ENCODE measurements at places on chromosomes 4 and X.

DNA sequence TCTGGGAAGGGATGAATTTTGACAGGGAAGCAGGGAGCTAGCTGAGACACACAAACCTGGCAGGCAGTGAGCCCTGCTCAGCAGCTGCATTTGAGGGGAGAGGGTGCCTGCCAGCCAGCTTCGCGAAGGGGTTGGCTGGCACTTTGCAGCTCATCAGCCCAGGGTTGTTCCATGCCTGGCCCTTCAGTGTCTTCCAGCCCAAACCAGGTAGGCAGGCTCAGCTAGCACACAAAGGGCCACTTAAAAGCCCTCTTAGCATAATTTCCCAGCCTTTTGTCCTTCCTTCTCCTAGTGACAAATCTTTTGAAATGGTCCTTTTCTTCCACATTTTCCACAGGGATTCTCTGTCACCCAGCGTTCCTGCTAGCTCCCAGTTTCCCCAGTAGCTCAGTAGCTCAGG lies 4.3 kb upstream of the FRMPD3 start:
- no peak for DNase-seq

DNA sequence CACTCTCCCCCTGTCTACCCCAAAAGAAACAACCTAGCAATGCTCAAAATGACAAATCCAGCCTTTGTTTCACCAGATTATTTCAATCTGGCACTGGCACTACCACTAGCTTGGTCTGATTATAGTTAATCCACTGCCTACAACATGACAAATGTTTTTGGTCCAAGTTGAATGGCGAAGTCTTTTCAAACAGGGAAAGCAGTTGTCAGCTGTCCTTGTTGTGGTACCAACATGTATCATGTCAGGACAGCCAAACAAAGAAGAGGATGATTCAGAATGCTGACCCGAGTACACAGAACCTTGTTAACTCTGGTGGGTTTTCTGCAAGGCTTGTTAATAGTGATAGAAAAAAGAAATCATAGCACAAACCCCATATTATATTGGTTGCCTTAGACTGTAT lies 160.8 kb upstream of the ANK2 start:
- DNase-seq = no peak

GRCh38 chrX:144379156-144379555 lies 495.3 kb downstream of the UBE2NL start:
- DNase-seq = no peak

- DNase-seq = no peak
These were observed 542.0 kb upstream of the TENM3 start for GRCh38 chr4:181701214-181701613.

DNA sequence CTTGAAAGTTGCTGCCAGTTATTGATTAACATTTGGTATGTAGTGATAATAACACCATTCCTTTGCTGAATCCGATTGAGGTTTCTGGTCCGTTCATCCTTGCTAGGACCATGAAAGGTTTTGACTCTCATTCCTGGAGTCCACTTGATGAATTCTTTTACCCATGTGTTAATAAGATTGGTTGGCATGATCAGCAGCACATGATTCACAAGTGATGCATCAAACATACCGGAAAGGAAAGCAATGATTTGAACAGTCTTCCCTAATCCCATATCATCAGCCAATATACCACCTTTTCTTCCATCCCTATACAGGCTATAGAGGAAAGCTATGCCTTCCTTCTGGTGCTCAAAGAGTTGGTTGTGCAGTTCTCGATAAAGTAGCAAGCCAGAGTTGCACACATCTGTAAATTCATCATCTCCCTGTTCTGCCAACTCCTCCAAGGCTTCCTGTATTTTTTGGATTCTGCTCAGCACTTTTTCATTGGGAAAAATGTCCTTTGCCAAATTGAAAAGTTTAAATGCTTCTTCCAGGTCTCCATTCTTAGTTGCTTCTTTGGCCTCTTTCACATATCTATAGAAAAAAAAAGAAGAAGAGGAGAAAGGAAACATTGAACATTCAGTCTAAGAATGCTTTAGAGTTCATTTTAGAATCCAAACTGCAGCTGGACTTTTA lies 26.7 kb downstream of the PIN4 start:
- peak; percentile 1 for DNase-seq

DNA sequence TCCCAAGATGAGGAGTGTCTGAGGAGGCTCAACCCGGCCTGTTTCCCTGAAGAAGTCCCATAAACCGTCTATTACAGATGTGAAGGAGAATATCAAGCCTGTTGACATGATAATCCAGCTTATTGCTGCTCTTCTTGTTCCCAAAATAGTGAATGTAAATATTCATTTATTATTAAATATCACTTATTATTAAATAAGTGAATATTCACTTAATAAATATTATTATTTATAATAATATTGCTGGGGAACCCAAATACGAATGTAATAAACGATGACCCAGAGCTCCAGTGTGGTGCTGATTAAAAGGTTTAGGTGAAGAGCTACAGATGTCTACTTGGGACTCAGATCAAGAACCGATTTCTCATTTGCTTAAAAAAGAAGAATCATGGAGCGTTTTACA lies 23.8 kb upstream of the SORBS2 start:
- DNase-seq = no peak

- DNase-seq = no peak
These were observed 239.3 kb downstream of the C4orf33 start for GRCh38 chr4:129335276-129335675.

DNA sequence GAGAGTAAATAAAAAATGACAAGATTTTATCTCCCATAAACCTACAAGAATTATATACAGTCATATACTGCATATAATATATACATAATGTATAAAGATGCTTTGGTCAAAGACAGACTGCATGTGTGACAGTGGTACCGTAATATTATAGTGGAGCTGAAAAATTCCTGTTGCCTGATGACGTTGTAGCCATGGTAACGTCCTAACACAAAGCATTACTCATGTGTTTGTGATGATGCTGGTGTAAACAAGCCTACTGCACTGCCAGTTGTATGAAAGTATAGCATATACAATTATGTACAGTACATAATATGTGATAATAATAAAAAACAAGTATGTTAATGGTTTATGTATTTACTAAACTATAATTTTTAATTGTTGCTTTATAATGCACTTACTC lies 245.2 kb upstream of the CENPE start:
- DNase-seq = no peak

DNA sequence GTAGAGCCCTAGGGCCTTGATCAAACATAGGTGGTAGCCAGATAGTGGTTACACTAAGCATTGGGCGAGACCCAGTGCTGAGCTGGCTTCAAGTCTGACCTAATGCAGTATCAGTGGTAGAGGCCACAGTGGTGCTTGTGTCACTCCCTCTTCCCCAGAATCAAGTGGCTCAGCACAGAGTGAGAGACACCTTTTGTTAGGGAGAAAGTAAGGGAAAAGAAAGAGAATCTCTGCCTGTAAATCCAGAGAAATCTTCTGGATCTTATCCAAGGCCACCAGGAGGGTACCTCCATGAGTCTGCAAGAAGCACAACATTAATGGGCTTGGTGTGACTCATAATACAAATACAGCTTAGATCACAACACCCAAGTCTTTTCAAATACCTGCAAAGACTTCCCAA lies 117.7 kb upstream of the SLC6A14 start:
- no peak for DNase-seq
